SHP77 (cell line): ENCODE measurements at places on chromosomes 5 and 9.
A peak's percentile ranks its signal among the peaks of the same experiment; 100 is the strongest.

- DNase-seq: no peak
Observed at GRCh38 chr5:142286111-142286510, 38.7 kb downstream of the SPRY4 start.

DNA sequence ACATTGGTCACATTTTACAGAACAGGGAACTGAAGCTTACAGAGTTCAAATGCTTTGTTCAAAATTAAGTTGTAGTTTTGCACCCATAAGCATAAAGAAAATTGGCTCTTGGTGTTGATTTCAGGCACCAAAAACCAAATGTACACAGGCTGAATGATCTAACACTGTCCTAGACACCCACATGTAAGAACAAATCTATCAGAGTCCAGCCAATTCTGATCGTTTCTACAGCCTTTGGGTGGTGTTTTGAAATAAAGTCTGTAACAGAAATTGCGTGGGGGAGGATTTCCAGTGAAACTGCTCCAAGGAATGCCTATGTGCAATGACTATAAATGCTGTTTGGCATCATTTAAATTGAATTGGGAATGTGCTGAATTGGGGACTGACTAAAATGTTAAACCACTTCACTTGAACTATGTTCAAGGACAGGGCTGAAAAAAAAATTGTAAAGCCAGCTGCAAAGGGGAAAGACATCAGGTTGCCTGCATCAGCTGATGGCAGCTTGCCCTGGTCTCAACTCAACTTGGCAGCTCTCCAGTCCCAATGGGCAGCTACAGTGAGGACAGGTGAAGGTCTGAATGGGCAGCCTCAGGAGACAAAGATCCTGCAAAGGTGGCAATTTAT is 92.2 kb upstream of the TRPC7 start:
- peak; percentile 90 for DNase-seq

- no peak for DNase-seq
Observed at GRCh38 chr5:142819825-142820224, 49.6 kb downstream of the ARHGAP26 start.

- peak; percentile 11 for DNase-seq
Observed at GRCh38 chr5:171207256-171207847, 101.7 kb upstream of the TLX3 start.

DNA sequence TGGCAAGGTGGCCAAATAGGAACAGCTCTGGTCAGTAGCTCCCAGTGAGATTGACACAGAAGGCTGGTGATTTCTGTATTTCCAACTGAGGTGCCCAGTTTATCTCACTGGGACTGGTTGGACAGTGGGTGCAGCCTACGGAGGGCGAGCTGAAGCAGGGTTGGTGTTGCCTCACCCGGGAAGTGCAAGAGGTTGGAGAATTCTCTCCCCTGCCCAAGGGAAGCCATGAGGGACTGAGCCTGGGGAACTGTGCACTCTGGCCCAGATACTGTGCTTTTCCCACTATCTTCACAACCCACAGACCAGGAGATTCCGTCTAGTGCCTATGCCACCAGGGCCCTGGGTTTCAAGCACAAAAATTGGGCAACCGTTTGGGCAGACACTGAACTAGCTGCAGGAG is 61.0 kb downstream of the TNFSF8 start:
- DNase-seq: no peak

DNA sequence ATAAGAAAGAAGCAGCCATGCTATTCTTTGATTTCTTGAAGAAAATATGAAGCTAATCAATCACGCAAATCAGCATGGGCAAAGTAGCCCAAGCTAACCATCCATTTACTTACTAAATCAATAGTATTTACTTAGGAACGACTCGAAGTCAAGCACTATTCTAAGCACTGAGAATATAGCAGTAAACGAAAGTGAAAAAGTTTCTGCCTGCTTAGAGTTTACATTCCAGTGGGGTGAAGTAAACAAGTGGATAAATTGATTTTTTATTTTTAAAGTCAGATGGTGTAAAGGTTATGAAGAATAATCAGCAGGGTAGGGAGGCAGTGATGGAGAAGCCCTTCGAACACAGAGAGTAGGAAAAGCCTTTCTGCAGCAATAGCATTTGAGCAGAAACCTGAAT is 5.5 kb downstream of the TSTD2 start:
- DNase-seq: no peak

DNA sequence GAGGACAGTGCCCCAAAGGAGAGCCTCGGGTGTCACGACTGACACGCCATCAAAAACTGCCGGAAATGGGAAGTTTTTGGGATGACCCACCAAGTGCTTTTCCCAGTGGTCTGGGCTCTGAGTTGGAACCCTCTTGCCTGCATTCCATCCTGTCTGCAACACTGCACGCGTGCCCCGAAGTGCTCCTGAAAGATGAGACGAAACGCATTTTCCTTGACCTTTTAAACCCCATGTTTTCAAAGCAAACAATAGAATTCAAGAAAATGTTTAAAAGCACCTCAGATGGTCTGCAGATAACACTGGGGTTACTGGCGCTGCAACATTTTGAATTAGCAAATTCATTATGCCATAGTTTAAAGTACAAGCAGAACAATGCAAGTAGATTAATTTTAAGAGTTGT is 92.9 kb downstream of the ANKRD18A start:
- DNase-seq: no peak

DNA sequence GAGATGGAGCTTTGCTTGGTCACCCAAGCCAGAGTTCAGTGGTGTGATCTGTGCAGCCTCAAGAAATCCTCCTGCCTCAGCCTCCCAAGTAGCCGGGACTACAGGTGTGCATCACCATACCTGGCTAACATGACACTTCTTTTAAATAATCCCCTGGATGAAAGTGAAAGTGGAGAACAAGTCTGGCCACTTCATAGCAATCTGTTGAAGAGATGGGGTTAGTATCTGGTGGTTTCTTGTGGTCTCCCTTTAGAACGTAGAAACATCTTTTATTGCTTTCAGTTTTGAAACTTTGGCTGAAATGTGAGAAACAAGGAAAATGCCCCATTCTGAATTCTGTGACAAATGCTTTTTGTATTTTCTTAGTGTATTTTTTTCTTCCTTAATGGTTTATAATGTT is 452.5 kb upstream of the RIOK2 start:
- no peak for DNase-seq

DNA sequence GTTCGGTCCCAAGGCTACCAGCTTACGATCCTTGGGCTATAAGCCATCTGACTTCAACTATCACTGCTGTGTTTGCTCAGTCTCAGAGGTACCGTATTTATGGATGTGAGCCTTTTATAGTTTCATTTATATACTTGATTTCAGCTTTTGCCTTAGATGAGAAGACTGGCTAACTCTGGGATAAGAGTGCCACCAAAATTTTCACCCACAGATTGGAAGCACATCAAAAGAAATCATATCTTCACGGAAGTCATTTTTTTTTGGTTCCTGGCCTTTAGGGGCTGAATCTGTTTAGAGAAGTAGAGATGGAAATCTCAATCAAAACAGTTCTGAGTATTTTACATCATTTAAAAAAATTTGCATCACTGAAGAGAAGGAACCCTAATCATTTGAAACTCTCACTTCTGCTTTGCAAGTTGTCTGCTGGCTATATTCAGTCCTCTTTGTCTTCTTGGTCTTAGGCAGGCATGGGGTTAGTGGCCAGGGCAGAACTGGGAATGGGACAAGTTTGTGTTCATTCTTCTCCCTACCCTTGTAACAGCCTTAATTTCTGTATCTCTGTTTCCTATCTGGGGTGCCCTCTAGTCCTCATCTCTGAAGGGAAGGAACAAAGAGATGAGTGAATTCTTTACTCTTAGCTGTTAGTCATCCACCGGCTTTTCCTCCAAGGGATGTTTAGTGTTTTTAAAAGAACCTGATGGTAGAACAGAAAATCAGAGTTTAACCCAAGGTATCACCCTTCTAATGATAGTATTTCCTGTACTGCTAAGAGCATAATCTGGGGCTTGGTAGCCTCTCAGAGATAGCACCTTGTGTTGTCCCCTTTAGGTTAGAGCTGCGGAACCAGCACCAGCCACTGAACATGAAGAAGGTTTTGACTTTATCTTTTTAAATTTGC is 14.1 kb upstream of the TNFAIP8 start:
- no peak for DNase-seq

GRCh38 chr5:162434281-162434680 is 366.7 kb downstream of the GABRG2 start:
- DNase-seq: no peak

GRCh38 chr5:33936004-33936380 is 194 bp upstream of the RXFP3 start:
- no peak for DNase-seq

DNA sequence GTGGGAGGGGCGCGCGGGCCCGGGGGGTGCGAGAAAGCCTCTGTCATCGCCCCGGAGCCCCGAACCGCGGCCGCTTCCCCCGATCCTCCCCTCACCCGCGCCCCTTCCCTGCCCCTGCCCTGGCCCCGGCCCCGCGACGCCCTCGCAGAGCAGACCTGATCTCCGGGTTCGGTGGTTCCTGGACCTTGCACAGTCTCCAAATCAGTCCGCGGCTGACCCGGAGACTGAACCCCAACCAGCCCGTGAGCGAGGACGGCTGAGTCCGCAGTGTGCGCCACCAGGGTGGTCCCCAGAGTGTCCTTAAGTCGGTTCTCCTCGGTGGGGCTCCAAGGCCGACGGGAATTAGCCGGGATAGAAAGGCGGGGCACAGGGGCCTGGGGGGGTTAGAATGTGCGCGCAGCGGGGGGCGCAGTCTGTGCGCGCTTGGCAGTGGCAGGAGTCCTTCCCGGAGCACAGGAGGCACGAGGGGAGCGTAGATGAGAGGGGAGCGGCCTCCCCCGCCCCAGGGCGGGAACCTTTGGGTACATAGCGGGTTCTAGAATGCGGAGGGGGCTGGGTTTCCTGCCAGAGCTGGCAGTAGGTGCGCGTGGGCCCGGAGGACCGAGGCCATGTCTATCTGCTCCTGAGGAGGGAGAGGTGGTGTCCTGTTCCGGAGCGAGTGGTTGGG is 779 bp downstream of the PKN3 start:
- no peak for DNase-seq

GRCh38 chr5:180646289-180646962 is 3.0 kb downstream of the FLT4 start:
- no peak for DNase-seq

DNA sequence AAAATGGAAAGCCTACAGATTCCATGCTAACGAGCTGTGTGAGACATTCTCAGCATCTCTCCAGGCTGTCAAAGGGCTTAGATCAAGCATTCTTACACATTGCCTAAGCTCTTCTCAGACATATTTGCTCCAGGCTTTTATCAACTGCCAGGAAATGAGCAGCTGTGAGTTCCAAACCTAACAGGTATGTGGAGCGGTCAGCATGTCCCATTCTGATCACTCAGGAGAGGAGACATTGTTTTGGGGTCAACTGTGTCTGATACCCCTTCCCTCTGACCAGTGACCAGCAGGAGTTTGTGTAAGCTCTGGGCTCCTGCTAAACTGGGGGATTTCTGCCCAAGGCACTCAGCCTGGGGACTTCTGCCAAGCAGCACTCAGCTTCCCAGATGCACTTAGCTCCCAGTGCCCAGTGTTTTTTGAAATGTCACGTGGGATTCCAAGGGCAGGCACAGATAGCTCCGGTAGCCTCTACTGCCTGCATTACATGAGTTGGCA is 229.1 kb downstream of the SEC61B start:
- DNase-seq: peak; percentile 7

DNA sequence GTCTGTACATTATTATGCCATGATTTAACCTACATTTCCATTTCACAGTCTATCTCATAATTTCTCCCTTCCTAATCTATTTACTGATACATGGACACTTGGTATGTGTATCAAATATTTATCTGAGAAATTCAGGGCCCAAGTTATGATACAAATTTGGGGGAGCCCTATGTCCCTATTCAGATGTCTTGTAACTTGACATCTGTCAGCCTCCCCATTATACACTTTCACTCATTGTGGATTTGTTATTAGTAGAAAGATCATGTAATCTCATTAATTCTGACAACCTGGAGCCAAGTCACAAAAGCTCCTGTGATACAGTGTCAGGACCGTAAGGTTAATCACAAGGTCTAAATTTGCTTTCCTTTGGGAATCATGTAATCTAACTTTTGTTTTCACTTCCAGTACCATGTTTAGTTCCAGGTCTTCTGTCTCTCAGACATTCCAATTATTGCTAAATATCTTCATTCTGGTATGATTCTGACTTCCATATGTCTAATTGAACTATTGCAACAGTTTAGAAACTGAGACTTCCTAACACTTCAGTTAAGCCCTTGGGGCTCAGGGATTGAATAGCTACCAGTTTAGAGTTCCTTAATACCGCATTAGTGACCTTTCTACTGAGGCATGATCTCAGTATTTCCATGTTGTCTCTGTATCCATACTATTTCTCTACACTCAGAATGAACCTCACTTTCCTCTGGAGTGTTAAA is 182.9 kb upstream of the NUDT12 start:
- DNase-seq: no peak

DNA sequence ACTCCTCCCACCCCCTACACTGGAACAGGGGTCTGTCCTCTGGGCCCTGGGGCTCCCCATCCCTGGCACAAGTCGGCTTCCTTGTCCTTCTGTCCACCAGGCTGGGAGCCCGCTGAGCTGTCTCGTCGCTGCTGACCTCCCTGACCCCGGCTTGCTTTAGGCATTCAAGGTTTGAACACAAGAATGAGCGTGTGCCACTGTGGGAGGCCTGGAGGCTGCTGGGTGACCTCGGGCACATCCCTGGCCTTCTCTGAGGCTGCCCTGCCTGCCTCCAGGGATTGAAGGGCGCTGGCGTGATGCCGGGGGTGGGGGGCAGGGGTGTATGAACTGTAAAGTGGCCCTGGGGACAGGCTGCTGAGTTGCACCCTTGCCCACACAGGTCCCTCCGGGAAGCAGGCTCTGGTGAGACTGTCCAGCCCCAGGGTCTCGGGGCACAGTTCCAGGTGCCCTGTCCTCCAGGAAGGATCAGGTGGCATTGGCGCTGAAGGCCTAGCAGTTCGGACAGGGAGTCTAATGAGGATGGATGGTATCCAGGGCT is 18.2 kb downstream of the FIBCD1 start:
- DNase-seq: no peak
